ENCODE measurements at places on chromosomes 3 and 15.

- DNase-seq, result no peak
Measured at GRCh38 chr3:160010578-160010977, 21.9 kb downstream of the IL12A start.

DNA sequence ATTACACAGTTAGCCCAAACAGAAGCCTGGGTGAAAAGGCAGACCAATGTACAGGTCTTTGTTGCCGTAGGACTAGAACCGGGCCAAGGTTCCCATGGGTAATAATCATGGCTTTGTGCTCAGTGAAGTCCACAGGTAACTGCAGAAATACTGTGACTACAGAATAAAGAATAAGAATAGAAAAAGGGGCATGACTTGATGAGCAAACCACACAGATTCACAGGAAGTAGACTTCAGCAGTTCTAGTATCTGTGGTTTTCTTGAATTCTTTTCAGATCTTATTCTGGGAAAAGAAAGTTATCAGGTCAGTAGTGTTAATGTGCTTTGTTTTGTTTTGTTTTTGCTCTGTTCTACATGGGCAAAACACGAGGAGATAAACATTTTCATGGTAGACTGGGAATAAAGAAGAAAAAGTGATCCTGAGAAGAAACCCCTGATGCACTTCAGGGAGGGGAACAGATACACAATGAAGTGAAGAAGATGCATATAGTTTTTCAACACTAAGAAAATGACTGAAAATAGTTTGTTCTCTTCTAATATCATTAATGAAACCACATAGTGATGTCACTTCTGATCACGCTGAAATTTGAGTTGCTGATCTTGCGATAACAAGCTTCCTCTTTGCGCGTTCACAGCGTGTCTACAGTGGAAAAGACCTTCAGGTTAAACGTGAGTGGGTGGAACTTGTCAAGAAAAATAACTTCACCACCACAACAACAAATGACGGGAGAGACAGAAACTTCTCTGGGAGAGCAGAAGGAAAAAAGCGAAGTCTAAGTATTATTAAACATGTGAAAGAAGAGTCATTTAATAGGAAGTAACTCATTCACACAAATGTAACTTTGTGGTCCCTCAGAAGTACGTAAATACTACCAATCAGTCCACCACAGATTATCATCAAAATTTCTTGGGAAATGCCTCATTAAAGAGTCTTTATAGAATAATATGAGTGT is 315.8 kb upstream of the SATB1 start:
- no peak for DNase-seq

GRCh38 chr3:184477940-184478339 is 83.6 kb upstream of the EPHB3 start:
- no peak for DNase-seq

DNA sequence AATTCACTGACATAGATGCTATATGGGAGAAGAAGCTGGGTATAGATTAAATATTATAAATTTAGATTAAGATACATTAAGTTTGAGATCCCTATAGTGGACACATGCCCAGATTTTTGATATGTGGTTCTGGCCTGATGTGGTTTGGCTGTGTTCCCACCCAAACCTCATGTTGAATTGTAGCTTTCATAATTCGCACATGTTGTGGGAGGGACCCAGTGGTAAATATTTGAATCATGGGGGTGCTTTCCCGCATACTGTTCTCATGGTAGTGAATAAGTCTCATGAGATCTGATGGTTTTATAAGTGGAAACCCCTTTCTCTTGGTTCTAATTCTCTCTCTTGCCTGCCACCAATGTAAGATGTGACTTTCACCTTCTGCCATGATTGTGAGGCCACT is 189.4 kb upstream of the CD96 start:
- no peak for DNase-seq

DNA sequence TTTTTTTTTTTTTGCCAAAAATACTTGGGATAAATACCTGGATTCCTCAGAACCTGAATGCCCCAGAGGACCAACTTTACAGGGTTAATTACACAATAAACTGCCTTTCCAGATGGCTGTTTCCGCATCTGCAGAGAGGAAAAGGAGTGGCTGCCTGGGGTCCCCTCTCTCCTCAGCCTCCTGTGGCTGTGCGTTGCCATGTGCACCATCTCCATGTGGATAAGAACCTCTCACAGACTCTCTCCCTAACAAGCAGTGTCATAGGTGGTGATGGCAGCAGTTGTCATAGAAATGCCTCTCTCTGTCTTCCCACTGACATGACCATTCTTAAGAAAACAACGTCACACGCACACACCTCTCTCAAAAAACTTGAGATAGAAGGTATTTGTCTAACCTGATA is 179.4 kb downstream of the RPLP1 start:
- DNase-seq, result no peak

DNA sequence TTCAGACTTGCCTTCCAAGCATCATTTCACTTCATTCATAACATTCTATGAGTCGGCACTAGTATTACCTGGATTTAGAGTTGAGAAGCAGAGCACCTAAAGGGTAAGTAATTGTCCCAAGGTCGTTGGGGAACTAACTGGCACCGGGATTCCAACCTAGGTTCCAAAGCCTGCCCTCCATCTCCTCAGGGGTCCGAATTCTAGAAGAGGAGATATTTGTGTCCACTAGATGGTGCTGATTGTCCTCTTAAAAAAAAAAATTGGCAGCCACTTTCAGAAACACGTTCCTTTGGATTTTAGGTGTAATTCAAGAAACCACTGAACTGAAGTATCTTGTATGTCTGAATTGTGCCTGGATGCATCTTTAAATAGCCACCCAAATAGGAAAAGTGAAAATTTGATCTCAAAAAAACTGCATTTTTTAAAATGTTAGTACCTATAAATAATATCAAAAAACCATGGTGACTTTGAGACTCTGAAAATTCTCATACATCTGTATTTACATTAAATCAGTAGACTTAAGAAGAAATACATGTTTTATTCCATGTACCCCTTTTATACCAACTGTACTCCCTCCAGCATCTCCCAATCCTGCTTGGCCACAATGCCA is 3.9 kb upstream of the FSIP1 start:
- peak; percentile 34 for DNase-seq

DNA sequence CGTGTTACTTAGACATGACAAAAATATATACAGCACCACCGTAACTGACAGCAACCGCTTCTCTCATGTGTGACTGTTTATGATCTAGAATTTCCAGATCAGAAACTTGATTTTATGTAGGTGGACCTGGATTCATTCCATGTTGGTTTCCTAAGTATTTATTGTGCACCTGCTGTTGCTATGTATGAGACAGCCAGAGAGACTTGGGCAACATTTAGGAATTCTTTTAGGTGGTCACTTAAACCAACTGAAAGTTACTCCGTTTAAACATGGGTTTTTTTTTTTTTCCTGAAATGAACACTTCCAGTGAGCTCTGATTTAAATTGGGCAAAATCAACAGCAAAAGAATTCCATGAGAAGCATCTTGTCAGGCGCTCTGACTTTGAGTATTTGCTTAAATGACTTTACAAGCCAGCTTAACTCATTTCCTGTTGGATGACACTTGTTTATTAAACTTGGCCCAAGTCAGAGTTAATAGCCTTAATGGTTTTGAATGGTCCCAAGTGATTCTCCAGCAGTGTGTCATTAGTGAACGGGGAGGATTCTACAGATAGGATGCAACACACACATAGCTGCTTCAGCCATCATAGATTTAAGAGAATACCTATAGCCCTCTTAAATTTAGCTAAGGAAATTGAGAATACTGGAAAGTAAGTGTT is 31.8 kb downstream of the MITF start:
- DNase-seq, result no peak

DNA sequence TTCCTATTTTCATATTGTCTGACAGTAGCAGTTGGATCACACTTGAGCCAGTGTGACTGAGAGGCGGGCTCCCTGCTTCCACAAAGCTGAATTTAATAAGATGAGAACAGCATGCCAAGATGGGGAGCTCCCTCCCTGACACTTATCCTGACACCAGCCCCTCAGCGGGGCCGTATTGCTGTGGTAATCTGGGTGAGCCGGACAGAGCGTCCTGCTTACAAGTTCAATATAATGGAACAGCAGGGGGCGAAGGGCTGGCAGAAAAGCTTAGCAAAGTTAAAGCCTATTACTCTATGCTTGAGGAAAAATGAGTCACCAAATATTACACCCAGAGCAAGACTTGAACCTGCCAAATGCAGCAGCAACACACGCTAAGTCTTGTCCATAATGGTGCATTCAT is 163.8 kb upstream of the CMC1 start:
- no peak for DNase-seq

DNA sequence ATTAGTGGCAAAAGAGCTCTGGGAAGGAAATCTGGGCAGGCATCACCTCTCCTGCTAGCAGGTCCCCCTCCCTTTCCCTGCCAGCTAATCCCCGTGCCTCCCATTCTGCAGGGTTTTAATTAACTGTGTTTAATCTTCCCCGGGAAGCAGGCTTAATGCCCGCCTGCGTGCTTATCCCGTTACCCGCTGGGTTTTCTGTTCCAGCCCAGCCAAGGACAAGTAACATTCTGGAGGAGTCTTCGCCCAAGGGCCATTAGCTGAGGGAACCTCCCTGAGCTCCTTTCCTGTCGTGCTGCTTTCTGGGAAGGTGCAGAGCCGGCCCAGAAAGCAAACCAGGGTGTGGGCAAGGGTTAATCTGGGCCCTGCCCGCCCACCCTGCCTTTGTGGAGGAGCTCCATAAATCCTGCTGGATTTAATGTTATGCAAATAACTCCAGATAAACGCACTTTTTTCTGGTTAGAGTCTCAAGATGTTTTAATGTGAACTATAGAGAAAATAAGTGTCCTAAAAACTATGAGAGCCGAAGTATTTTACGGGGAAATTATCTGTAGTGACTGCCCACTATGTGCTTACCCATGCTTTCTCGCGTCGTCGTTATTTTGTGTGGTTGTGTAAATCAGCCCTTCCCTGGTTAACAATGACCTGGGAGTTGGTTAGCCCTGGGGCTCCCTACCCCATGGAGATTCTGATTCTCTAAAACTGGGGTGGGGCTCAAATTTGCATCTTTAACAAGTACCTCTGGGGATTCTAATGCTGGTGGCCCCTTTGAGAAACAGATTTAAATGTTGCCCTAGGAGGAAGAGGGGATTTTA is 25.9 kb downstream of the TRIM71 start:
- no peak for DNase-seq

GRCh38 chr15:23857028-23857641 is 170.0 kb upstream of the NDN start:
- DNase-seq, result peak; percentile 24

DNA sequence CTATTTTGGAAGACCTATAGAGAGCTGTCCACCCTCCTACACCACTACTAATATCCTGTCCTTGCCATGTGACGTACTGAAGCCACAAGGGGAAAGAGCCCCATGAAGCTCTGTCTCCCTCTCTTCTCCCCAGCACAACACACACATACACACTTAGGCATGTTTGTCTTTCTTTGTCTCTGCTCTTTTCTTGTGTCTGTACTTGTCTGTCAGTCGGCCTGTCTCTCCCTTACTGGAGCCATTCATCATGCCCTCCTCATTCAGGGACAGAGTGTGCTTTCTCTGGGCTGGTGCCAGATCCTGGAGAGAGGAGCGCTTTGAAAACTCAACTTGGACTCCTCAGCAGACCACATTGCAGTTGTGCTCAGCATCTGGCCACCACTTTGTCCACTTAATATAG is 47.6 kb downstream of the PSMD6 start:
- no peak for DNase-seq

DNA sequence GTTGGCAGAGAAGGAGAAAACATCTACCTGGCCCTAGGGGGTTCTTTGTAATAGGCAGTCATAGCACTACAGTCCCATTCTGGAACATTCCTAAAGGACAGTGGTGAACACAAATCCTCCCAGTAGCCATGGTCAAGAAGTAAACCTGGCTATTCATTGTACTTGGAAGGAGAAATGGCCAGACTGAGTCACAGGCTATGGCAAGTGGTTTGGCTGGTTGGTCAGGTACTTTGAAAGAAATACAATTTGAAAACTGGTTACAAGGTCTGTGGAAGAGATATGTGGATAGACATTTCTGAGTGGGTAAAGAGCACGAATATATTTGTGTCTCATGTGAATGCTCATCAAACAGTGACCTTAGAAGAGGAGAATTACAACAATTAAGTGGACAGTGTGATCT is 33.0 kb upstream of the FAN1 start:
- DNase-seq, result no peak

GRCh38 chr15:98650417-98651035 is 2.2 kb downstream of the IGF1R start:
- DNase-seq, result no peak

- no peak for DNase-seq
Measured at GRCh38 chr15:31302029-31302657, 24.5 kb upstream of the KLF13 start.

- peak; percentile 36 for DNase-seq
Measured at GRCh38 chr15:64501396-64501715, 41.0 kb downstream of the ZNF609 start.

GRCh38 chr3:29536016-29536758 is 255.3 kb downstream of the RBMS3 start:
- DNase-seq, result no peak

- DNase-seq, result no peak
Measured at GRCh38 chr3:123878807-123879206, 5.3 kb downstream of the MYLK start.

- DNase-seq, result no peak
Measured at GRCh38 chr3:170914690-170915089, 6.3 kb upstream of the EIF5A2 start.

DNA sequence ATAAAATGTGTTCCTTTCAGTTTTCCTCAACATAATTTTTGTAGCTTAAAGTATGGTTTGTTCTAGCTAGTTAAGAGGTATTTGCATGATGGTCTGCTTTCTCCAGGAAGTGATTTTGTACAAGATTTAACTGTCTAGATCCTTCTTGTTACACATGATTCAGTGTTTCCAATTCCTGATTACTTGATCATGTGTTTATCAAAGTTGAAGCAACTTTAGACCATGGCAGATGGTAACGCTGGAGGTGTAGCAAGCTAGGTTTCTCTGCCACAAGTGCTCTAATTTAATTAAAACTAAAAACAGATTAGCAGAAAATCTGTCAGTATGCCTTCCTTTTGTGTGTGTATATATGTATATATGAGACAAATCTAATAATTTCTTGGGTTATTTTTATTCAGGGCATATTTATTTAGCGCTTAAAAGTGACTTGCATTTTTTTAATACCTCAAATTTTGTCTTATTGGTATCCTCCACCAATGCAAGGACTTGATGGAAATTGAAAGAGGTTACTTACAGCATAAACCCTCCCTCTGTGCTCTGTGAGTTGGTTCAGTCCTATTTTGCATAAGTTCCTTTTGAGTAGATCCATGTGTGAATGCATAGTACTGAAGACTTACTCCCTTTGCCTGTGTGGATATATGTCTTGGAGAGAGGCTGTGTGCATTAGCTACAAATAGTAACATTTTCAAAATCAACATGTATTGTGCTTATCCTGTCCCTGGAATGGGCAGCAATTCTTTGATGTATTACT is 157.3 kb upstream of the CGNL1 start:
- peak; percentile 99 for DNase-seq

DNA sequence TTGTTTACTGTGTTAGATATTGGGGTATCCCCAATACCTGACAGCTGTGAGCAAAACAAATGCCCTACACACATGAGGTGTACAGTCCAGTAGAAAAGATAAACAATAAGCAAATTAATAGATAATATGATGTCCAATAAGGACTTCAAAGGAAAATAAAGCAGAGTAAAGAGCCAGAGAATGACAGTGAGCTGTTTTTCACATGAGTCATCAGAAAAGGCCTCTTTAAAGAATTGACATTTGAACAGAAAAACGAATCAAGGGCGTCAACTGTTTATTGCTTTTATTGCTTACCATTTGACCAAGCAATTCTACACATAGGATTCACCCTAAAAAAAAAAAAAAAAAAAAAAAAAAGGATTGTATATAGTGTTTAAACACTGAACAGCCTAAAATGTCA is 96.6 kb upstream of the FLNB start:
- no peak for DNase-seq

Measured in NCI-H1105 treated with DMSO at 0.1 percent for 48 hours (cell line).